ENCODE measurements at places on chromosomes 4 and X.
A peak's percentile ranks its signal among the peaks of the same experiment; 100 is the strongest.

DNA sequence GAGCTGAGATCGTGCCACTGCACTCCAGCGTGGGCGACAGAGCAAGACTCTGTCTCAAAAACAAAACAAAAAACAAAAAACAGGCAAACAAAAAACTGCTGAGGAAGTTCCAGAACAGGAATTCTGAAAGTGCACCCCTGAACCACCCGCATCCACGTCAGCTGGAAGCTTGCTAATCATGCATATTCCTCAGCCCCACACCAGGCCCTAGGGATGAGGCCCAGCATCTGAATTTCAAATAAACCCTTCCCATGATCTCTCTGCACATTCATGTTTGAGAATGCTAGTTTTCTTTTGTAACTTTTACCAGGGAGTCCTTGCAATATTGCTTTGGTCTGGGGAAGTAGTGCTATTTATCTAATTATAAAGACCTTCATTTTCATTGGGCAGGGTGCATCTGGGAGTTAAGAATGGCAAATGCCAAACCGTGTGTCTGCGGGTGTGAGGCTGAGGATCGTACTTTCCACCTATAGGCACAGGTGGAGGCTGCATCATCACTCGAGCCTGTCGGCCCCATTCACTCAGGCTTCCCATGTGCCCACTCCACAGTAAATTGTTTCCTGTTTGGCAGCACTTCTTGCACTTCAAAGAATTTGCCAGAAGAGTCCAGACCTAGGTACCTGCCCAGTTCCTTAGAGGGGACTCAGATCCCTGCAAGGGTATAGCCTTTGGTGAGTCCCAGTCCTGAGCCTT is 23.6 kb downstream of the CCKAR start:
- no peak for DNase-seq

GRCh38 chr4:151783867-151784266 is 23.1 kb upstream of the GATB start:
- DNase-seq = no peak

GRCh38 chrX:43552156-43552555 is 103.9 kb upstream of the MAOA start:
- no peak for DNase-seq

DNA sequence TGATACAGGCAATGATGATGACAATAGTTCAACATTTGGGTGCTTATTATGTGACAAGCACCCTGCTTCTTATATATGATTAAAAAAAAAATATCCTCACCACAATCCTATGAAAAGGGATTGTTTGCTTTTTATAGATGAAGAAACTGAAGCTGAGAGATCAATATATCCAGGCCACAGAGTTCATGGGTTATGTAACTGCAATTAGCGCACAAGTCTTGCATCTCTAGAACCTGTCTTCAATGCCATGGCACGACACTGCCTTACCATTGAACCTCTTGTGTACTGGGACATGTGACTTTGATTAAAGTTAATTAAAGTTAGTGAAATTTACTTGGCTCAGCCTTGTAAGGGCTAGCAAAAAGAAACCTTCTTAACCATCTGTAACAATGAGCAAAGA is 599.7 kb downstream of the ADGRL3 start:
- no peak for DNase-seq

DNA sequence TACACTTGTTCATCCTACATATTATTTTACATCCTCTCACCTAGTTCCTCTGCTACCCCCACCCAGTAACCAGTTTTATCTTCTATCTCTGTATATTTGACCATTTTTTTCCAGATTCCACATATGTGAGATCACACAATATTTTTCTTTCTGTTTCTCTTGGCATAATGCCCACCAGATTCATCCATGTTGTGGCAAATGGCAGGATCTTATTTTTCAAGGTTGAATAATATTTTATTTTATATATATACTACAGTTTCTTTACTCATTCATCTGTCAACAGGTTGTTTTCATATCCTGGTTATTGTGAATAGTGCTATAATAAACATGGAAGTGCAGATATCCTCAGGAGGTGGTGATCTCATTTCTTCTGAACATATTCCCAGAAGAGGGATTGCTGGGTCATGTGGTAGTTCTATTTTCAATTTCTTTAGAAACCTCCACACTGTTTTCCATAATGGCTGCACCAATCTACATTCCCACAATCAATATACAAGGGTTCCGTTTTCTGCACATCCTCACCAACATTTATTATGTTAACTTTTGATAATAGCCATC is 48.2 kb downstream of the THAP9 start:
- no peak for DNase-seq

DNA sequence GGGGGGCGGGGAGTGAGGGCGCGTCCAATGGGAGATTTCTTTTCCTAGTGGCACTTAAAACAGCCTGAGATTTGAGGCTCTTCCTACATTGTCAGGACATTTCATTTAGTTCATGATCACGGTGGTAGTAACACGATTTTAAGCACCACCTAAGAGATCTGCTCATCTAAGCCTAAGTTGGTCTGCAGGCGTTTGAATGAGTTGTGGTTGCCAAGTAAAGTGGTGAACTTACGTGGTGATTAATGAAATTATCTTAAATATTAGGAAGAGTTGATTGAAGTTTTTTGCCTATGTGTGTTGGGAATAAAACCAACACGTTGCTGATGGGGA is 1.1 kb downstream of the HTT start:
- DNase-seq = no peak

GRCh38 chr4:7547368-7548040 is 112.8 kb upstream of the PSAPL1 start:
- DNase-seq = no peak

DNA sequence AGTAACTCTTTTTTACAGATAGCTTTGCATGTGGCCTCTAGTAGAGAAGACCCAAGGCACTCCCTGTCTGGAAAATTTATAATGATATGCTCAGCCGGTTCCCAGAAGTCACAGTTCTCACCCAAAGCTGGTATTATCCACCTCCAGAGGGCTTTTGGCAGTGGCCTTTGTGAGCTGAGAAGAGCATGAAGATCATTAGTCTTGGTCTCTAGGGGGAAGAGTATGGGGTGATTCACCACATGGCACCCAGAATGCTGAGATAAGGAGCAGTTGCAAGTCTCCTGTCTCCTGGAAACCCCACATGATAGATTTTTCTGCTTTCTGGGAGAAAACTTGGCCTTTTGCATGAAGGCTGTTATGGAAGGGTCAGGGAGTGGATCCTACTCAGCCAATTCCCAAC is 75.4 kb upstream of the PRPS1 start:
- DNase-seq = no peak

GRCh38 chr4:94803181-94803580 is 45.4 kb downstream of the BMPR1B start:
- no peak for DNase-seq

DNA sequence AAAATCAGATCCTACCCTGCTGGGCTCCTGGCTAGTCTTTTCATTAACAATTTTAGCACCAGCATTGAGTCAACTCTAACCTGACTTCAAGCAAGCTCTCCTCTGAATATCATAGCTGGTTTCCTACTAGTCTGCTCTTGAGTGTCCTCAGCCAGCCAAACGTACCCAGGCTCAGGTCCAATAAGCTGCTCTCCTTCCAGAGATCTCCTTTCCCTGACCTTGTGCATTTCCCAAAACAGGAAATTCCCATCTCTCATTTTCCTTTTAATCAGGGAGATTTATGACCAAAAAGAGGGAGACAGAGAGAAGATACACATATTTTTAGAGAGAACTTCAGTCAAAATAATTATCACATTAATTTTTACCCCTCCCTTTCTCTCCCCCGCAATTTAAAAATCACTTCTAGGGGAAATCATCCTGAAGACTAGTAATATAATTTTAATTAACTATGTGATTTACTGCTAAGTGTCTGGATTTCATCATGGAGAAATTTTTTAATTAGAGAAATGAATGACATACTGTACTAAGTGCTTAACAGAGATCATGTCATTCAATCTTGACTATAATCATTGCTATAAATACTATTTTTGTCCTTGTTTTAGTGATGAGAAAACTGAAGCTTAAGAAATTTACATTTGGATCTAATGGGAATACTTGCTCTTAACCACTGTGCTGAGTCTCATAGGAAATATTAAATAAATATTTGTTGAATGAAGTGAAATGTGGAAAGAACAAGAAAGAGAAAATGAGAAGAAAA is 421.7 kb upstream of the INTU start:
- DNase-seq = no peak

DNA sequence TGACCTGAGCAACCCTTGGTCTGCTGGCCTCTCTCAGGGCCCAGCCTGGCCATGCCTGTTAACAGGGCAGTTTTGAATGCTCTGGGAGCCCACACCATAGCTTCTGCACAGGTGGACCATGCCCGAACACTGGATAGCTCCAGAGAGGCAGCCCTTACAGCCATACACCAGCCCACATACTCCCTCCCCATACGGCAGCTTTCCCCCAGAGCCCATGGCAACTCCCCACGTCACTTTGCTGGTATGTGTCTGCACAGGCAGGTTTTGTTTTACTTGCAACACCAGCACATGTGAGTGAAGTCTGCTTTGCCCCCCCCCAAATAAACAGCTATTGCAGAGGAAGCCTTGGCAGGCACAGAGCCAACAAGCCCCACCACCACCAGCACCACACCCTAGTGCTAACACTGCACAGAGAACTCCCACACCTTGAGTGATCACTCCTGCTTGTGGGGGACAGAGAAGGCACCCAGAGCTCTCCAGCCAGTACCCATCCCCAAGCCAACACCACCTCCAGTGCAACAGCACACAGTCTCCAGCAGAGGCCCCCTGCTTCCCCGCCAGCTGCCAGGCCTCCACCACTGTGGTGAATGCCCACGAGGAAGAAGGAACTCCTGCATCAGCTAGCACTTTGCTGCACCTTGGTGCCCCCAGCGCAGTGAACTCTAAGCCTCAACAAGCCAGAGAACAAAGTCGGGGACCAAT is 87.3 kb downstream of the STPG2 start:
- DNase-seq = no peak

GRCh38 chr4:158859661-158860060 is 90.8 kb downstream of the FNIP2 start:
- DNase-seq = no peak

GRCh38 chrX:112653017-112653416 is 26.7 kb downstream of the LHFPL1 start:
- DNase-seq = no peak

- DNase-seq = no peak
These were observed 300.3 kb upstream of the IGFBP7 start for GRCh38 chr4:57410331-57411052.

GRCh38 chr4:56512166-56512565 is 6.6 kb downstream of the ARL9 start:
- DNase-seq = no peak

DNA sequence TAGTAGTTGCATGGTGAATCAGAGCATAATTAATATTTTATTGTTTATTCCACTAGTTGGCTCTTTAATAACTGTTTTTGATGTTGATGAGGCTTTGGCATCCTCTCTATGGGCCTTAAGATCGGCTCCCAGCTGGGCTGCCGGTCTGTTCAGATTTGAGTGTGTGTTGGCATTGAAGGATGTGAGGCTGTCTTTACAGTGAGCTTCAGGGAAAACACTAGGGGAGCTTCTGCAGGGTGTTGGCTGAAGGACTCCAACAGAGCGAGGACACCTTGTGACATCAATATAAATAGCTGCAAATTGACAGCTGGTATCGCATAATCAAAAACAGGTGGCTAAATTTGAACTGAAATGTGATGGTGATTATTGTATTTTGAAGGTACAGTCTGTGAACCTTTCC is 322.0 kb downstream of the FSTL5 start:
- DNase-seq = no peak

DNA sequence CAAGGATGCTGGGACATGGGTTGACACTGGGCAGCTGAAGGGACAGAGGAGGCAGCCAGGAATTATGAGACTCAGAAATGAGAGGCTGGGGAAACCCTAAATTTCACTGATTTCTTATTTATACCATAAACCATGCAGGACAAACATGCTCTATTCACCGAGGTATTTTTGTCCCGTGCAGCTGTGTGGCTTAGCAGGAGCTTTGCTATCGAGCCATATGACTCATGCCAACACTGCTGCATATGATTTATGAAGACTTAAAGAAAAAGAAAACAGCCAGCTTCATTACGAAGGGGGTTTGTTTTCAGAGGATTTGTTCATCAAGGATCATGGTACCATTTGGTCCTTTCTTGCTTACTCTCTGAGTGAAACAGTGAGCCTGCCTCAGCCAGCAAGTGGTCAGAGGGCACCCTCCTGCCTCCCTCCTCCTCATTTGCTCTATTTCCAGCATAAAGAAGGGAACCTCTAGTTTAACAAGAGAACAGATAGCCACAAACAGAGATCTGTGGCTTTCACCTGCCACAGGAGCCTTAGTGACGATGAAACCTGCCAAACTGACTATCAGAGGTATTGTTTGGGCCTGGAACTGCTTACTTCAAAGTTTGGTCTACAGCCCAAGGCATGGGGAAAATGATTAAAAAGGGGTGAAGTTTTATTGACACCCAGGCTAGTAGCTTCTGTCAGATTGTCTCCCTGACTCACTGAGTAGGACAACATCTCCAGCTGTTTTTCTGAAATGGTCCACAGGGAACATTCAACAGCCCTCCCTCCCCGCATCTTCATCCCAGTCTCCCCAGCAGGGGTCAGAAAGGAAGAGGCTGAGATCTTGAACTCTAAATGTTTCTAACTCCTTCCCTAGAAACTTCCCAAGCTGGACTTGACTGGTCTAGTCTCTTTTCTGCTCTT is 80.1 kb upstream of the MAML3 start:
- DNase-seq = no peak

- peak; percentile 54 for DNase-seq
These were observed 142.1 kb upstream of the FTHL17 start for GRCh38 chrX:31213941-31214340.

GRCh38 chr4:82559735-82560120 is 2.1 kb downstream of the TMEM150C start:
- DNase-seq = no peak

DNA sequence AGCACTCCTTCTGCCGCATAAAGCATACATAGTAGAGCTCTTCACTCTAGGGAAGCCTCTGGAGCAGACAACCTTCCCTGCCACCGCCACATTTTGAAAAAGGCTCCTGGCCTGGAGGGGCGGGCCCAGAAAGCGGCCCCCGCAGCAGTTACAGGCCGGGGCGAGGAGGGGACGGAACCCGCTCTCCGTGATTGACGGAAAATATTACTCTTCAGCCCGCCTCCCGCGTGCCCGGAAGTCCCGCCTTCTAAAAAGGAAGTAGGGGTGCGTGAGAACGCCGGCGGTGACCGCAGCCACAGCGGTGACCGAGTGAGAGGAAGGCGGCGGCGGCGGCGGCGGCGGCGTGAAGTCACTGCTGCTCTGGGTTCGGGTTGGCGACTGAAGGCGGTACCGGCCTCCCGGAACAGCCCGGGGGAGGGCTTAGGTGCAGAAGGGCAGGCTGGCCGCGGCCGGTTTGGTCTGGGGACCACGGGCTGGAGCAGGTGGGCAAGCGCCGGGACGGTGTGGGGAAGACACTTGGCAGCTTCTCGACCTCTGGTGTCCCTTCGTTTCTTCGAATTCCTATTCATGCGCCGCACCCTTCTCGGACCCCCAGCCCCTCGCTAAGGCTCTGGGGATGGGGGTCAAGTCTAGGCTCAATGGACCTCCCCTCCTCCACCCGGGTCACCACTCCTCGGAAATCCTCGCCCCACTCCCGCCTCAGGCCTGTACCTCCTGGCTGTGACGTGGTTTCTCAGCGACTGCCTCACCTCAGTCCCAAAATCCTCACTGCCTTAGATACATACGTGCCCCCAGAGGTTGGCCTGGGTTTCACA is at the start of gene HCCS:
HCCS (plus strand) TSS at position 296 of the 815 bp plus-strand sequence. CDS start 729 bp downstream, outside the sequence.
- peak; percentile 85 for DNase-seq

- DNase-seq = no peak
These were observed 2.5 kb upstream of the PPM1K start for GRCh38 chr4:88286897-88287296.

GRCh38 chr4:145047151-145047550 is 50.8 kb downstream of the ANAPC10 start:
- DNase-seq = no peak

GRCh38 chrX:71623714-71624113 is 5.4 kb upstream of the CXCR3 start:
- DNase-seq = no peak

Measured in OCI-LY7 (cell line).